ENCODE measurements at places on chromosomes 16 and 17.

DNA sequence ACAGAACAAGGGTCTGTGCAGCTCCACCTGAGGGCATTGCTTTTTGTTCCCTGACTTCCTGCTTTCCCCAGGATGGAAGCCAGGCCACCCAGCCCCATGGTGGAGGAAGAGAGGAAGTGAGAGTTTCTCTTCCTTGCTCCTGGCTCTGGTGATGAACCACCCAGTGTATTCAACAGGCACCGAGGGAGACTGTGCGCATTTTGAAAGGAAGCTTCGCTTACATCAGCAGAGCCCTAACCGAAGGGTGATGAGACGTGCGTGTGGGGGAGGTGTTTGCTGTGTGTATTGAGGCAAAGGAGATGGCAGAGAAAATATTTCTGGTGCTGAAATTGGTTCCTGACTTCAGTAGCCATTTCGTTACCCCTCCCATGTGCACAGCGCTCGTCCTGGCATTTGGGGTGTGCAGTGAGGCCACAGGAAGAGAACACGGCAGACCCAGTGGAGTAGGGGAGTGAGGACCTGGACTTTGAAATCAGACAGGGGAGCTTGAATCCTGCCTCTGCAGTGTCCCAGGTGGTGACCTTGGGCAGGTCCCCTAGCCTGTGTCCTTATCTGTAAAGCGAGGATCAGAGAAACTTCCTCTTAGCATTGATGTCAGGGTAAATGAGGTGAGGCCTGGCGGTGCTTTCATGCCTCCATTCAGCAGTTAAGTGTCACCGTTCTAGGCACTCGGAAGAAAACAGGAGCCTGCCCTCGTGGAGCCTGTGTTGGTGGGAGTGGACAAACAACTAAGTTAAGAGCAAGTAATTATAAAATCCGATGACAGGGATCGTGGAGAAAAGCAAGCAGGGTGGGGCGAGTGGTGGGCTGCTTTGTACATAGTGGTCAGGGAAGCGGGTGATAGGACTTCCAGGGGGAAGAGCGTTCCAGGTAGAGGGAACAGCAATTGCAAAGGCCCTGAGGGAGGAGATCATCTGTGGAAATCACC lies 7.4 kb downstream of the CMIP start:
- DNase-seq: no peak

- DNase-seq: no peak
Observed at GRCh38 chr17:74568106-74568873, 981 bp upstream of the CD300H start.

DNA sequence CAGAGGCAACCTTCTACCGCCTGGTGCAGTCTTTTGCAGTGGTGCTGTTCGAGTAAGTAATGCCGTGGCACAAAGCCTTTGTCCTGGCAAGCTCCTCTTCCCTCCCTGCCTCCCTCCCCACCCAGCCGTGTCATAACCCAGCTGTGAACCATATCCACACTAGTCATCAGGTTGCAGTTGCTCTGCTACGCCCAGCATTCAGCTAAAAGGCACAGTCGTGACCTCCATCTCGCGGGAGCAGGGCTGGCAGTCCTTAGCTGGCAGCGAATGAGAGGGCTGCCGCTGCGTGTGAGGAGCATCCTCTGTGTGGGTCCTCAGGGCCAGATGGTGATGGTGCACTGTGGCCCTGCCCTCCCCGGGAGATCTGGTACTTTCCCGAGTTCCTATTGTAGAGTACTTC lies 39.3 kb downstream of the CIBAR2 start:
- DNase-seq: no peak

- DNase-seq: no peak
Observed at GRCh38 chr17:63840591-63841349, 1.7 kb downstream of the SMARCD2 start.

DNA sequence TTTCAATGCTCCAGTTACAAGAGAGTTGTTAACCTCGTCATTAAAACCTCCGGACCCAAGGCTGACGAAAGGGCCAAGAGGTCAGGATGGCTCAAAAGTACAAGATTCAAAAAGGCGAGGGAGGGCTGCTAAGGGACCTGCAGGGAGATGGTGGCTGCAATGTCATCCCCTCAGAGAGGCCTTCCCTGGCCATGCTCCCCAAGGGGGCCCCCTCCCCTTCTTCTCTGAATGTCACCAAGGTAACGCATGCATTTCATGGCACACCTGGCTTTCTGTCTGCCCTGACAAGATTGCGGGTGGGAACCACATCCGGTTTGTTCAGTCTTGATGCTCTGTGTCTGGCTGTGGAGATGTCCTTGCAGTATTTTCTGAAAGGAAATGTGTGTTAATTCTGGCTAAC lies 89.9 kb downstream of the C16orf78 start:
- DNase-seq: no peak

DNA sequence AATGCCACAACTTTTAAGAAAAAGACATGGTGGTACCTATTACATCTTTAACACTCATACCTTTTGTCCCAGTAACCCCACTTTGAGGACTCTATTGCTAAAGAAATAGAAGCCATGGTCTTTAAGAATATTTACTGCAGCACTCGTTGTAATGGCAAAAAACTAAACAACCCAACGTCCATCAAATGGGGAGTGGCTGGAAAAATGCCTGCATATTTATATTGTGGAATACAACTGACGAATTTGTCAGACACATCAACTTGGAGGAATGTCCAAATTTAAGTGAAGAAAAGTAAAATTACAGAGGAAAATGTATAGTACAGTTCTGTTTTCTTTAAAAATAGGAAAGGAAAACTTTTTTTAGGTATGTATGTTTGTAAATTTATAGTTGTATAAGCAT lies 47.8 kb downstream of the STX8 start:
- no peak for DNase-seq

DNA sequence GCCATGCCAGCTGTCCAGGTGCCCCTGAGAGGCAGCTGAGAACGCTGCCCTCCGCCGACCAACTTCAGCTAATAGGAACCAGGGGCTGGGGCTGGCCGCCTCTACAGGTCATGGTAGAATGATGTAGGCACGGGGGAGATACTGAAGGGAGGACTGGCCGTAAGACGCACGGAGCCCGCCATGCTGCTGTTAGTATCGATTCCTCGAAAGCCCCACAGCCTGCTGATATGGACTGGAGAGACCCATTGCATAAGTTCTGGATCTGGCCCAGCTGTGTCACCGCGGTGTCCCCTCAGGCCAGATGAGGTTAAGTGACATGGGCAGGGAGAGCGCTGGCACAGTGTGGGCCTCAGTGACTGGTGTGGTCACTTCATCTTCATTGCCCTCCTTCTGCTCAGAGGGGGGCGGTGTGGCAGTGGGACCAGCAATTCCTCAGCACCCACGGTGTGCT lies 75.6 kb downstream of the AMFR start:
- no peak for DNase-seq

DNA sequence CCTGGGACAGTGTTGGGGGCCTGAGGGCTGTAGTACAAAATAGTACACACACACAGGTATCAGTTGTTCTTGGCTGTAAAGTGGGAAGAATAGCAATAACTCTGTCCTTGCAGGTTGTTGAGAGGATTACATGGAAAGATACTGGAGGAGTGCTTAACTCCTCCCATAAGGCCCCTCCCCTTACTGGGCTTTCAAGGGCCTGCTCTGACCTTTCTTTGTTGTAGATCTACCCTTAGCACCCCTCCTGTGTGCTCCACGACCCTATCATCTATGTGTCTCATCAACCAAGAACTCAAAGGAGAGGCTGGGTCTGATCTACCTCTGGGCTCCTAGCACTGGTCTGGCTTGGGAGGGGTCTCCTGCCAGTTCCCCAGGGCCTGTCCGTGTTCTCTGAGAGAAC lies 8.3 kb upstream of the EDC4 start:
- no peak for DNase-seq

DNA sequence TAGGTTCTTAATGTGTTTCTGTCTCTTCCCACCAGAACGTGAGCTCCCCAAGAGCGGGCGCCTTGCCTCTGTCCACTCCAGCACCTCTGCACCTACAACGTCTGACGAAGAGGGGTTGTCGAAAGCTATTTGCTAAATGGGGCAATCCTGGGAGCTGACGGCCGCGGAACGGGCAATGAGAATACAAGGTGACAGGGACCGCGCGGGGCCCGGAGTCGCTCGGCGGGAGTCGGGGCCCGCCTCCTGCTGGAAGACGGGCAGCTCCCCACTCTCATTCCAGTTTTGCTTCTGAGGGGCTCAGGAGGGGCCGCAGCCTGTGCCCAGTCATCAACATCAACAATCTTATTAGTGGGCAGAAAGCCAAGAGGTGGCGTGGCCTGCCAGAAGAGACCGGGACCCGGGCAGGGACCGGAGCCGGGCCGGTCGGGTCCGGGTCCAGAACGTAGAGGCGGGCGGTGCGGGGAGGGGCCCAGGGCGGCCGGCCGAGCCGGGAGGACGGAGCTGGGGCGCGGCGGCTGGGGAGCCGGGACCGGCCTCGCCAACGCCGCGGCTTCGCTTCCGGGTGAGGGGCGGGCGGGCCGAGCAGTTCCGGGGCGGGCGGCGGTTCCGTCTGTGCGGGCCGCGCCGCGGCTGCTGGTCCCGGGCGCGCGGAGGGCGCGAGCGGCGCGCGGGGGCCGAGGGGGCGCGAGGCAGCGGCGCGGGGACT lies at the start of gene MOSMO:
MOSMO (plus strand) TSS at position 603 of the 706 bp plus-strand sequence. CDS start 191 bp downstream, outside the sequence.
- peak; percentile 73 for DNase-seq

GRCh38 chr16:27351989-27352388 lies 38.2 kb downstream of the IL4R start:
- no peak for DNase-seq

DNA sequence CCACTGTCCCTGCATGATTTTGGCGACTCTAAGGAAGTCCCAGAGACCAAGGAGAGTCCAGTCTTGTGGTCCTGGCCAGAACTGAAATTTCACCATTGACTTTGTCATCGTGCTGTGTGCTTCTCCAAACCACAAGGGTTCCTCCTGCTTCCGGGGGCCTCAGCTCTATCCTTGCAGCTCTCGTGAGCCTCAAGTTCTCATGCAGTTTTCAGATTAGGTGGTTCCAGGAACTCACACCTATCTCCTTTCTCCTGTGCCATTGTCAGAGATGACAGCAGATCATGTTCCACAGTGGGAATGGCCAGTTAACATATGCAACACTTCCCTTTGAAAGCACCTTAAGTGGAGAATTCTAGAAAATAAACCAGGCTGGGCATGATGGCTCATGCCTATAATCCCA lies 97.9 kb upstream of the CRHR1 start:
- no peak for DNase-seq

DNA sequence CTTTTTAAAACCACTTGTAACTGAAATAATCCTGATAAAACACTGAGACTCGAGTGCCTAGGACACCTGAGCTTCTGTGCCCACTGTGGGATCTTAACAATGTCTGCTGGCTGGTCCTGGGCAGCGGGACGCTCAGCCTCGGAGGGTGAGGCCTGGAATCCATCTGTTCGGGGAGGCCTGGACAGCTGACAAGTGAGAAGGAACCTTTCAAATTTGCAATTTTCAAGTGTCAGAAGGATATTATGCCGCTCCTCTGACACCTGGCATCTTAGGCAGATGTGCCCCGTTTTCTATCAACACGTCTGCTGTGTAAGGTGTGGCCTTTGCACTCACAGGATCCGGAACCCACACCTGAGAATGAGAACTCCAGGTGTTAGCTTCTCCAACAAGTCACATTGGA lies 33.1 kb upstream of the C16orf78 start:
- DNase-seq: no peak

DNA sequence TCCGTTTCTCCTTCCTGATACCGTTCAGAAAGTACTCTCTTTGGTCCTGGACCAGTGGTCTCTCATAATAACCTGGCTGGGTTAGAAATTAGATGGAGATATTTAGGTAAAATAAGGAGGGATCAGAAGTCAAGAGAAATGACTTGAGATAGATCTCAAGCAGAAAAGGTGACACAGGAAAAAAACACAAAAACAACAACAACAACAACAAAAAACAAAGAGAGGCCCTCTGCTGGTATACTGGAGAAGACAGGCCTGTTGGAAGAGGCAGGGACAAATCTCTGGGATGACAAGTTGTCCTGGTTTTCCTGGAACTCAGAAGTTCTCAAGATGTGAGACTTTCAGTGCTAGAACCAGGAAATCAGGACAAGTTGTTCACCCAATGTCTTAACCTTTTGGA lies 430.5 kb downstream of the SHISA9 start:
- DNase-seq: no peak

DNA sequence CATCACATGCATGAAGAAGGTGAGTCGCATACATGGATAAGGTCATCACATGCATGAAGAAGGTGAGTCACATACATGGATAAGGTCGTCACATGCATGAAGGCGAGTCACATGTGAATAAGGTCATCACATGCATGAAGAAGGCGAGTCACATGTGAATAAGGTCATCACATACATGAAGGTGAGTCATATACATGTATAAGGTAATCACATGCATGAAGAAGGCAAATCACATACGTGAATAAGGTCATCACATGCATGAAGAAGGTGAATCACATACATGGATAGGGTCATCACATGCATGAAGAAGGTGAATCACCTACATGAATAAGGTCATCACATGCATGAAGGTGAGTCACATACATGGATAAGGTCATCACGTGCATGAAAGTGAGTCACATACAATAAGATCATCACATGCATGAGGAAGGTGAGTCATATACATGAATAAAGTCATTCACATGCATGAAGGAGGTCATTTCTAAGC lies 105.1 kb upstream of the SDK2 start:
- DNase-seq: no peak

DNA sequence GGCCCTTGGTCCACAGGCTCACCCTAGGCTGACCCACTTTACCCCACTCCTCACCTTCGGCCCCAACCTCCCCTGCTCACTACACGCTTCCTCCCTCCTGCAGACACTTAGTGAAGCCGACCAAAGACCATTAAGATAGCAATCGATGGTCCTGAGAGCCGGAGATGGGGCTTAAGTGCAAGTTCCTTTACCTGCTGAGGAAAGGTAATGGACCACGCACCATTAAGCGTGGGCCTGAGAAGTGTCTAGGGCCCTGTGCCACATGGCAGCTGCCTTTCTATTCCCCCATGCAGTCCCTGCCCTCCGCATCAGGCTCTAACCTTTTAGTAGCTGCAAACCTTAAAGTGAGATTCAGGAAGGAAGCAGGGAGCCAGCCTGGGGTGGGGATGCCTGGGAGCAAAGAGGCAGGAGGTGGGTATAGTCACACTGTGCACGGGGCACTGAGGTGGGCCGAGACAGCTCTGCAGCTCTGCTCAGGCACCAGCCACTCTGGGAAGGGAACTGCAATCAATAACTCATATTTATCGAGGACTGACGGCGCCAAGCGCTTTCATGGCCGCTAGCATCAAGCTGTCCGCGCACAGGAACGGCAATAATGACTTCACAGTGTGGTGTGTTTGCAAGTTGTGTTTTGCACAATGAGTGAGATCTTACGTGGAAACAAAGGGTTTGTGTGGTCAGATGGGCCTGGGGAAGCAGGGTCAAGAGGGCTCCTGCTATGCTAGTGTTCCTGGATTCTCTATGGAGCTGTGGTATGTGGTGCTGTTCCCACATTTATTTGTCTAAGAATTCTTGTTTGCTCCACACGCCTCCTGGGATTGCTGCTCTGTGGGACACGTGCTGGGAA lies 84.9 kb upstream of the CDC42EP4 start:
- DNase-seq: no peak

GRCh38 chr17:82793974-82794630 lies 42.2 kb downstream of the TBCD start:
- no peak for DNase-seq

GRCh38 chr16:69860233-69861231 lies 90.6 kb upstream of the CLEC18A start:
- DNase-seq: no peak

Measured in T-helper 2 cell (primary cell).